ENCODE measurements at places on chromosomes 6 and 20. TPM values are rescaled to one million over a fixed set of nuclear protein-coding genes. Genes with fewer than 3 reads are reported as not detected.

CALHM4 gene
- total RNA-seq = not detected

SOX4 gene
- 111 TPM for total RNA-seq

TOX2 gene
- total RNA-seq = not detected

SYNDIG1 gene
- total RNA-seq = not detected

ATP9A gene
- 27.7 TPM for total RNA-seq

KCNQ2 gene
- total RNA-seq = not detected

LCA5 gene
- 2.7 TPM for total RNA-seq

RAET1L gene
- total RNA-seq = 2.3 TPM

SCUBE3 gene
- under 0.01 TPM for total RNA-seq

BNIP5 gene
- total RNA-seq = not detected

JAG1 gene
- total RNA-seq = 205 TPM

STXBP5 gene
- total RNA-seq = 19.3 TPM

PACSIN1 gene
- total RNA-seq = not detected

CRYBG1 gene
- total RNA-seq = 46.5 TPM

SPATS1 gene
- not detected for total RNA-seq

Measured in tracheal epithelial cell (primary cell).